Lower leg skin (tissue), 4 donors: ENCODE measurements at places on chromosomes 6 and 20.

DNA sequence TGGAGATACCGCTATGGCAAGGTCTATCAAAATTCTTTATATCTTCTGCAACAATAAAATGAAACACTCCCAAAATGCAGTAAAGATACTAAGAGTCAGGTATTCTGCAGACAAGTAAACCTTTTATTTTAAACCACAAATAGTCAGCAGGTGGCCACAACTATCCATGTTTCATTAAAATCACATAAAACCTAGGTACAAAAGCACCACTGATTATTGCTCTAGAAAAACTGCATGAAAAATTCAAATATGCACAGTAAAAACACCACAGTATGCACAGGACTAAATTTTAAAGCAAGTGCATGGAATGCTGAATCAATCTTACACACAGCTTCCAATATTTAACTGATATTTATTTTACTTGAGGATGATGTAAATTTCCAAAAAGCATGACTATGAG lies 33.3 kb downstream of the HMGN3 start:
- no peak for DNase-seq

DNA sequence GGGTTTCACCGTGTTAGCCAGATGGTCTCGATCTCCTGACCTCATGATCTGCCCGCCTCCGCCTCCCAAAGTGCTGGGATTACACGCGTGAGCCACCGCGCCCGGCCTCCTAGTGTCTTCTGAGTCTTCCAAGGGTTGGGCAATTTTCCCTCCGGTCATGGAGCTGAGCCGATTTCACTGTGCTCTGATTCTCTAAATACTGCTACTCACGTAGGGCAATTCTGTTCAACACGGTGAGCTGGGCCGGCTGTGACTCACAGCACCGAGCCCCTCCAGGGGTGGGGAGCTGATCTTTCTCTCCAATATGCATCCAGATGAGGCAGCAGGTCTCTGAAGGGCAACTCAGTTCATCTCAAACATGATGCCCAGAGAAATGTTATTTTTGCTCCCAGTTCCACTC lies 71.6 kb upstream of the CD93 start:
- DNase-seq: no peak

DNA sequence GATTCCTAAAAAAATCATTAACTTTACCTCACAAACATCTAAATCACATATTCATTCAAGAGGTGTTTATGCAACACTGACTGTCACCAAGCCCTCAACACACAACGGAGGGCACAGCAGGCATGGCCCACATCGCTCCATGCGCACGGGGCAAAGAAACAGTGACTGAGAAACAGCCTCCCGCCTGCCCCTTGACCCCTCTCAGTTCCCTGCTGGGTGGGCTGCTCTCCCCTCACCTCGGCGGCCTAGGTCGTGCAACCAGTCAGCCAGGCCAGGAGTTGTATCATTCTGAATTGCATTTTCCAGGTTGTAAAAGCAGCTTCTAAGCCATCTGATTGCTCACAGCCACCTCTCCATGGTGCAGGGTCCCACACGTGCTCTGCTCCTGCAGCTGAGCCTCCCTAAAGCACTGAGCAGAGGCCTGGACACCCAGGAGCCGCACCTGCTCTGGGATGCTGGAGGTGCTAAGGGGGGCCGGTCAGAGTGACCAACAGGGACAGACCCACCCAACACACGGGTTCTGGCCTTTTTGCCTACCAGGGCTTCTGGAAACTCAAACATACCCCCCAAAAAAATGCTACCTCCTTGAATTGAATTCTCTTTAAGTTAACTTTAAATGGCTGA lies 37.9 kb downstream of the TAF4 start:
- DNase-seq: no peak

DNA sequence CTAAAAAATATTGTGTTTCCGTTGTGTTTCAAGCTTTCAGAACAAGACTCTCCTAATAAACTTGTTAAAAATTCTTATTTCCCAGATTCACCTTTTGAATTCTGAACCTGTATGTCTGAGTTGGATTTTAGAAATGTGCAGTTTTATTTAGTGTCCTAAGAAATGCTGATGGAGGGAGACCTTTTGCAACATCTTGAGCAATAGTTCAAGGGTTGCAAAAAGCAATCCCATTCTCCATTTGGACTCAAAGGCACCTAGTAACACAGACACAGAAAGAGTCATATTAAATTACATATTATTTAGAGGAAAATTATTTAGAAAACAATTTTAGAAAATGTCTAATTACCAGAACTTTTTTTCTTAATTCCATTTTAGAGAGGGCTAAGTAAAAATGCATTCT lies 448.5 kb downstream of the FRK start:
- DNase-seq: no peak

DNA sequence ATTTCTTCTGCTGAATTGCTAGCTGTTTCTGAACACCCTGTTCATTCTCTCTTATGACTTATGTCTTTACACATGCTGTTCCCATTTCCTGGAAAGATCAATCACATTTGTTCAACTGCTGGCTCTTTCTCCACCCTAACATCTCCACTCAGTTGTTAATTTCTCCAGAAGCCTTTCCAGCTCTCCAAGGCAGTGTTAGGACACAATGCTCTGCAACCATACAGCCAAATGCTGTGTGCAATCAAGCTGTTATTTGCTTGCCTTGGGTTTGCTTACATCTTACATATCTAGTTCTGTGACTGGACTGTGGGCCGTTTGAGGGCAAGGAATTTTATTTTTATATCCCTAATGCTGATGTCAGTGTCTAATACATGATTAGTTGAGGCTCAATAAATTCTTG lies 24.2 kb upstream of the CITED2 start:
- DNase-seq: peak; percentile 55

DNA sequence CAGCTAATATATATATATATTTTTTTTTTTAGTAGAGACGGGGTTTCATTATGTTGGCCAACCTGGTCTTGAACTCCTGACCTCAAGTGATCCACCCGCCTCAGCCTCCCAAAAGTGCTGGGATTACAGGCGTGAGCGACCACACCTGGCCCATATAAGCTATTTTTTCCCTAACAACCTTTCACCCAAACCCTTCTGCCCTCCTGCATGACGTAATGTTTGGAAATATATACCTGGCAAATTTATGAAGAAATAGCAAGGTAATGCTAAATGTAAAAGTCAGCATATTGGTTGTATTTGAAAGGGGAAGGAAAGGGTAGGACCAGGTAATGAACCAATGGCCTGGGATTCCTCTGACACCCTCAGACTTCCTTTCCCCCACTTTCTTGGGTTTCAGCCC lies 325.5 kb upstream of the ARID1B start:
- no peak for DNase-seq

- DNase-seq: no peak
These were observed 48.2 kb downstream of the PLG start for GRCh38 chr6:160750276-160750689.

DNA sequence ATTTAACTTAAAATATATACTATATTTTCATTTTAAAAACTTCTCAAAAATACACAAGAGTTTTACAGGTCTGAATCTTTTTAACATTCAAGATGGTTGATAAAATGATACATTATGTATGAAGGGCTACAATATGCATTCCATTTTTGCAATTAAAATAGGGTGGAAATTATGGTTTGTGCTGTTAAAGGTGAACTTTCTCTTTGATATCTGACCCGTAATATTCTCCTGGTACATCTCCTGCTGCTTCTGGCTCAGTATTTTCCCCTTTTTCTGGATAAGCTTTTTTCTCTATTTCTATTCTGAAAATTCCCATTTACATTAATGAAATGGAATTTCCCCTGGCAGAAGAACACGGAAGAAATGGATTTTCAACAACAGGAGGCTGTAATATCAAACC lies 27.4 kb upstream of the LCA5 start:
- no peak for DNase-seq

DNA sequence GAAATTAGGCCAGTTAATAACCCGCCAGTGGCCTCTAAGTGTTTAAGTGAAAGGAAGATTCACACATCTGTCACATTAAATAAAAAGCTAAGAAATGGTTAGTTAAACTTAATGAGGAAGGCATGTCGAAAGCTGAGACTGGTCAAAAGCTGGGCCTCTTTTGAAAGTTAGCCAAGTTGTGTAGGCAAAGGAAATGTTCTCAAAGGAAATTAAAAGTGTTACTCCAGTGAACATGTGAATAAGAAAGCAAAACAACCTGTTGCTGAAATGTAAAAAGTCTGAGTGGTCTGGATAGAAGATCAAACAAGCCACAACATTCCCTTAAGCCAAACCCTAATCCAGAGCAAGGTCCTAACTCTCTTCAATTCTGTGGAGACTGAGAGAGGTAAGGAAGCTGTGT lies 10.9 kb upstream of the MTRF1L start:
- DNase-seq: no peak

- no peak for DNase-seq
These were observed 215.2 kb downstream of the GRIK2 start for GRCh38 chr6:101608703-101609102.

DNA sequence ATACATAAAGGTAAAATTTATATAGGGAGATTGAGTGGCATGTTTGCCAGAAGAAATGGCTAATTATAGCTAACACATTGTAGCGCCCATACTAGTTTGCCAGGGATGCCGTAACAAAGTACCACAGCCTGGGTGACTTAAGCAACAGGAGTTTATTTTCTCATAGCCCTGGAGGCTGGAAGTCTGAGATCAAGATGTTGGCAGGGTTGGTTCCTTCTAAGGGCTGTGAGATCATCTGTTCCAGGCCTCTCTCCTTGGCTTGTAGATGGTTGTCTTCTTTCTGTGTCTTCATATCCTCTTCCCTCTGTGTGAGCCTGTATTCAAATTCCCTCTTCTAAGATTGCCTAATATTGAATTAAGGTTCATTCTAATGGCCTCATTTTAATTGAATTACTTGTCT lies 417.5 kb upstream of the OPRM1 start:
- no peak for DNase-seq

DNA sequence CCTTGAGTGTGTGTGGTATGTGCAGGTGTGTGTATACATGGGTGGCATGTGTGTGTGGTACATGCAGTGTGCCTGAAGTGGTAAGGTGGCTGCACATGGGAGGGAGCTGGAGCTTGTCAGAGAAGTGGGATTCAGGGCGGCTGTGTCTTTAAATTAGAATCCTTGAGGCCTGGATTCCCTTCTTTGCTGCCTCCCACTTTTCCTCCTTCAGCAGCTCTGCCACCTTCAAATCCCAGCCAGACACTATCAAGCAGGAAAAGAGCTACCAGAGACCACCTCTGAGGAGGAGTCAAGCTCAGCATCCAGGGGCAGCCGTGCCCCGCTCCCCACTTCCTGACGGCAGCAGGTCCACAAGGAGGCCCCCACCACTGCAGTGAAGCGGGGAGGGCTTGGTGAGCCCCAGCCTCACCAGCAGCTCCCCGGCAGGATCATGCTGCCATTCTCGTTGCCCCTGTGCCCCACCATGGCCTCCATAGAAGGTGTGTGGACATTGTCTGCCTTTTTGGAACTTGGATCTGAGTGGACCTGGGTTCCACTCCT lies 131.0 kb upstream of the MLN start:
- no peak for DNase-seq

DNA sequence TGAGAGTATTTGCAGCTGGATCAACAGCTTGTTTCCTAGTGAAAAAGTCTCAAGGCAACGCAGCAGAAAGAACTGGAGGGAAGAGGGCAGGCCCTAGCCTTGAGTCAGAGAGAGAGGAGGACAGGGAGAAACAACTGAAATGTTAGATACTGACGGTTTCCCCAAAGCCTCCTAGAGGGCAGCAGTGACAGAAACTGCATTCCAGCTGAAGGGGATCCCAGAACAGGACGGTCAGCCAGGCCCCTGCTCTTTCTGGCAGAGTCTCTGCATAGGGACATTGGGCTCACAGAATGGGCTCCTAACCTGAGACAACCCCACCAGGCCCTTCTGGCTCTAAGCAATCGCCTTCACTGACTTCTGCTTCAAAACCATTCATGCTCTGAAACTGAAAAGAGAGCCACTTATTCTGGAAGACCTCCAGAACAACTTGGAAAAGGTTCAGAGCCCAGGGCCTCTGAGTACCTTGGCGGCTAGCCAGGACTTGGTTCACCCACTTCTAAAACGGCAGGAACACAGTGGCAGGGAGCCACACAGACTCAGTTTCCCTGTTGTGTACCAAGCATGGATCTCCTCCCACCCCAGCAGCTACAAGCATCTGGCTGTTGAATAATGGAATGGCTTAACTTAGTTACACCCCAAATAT lies 72.9 kb downstream of the PSMB1 start:
- DNase-seq: no peak

- DNase-seq: no peak
These were observed 869.1 kb downstream of the QKI start for GRCh38 chr6:164283574-164283973.

GRCh38 chr6:140684776-140685550 lies 1310.5 kb upstream of the CITED2 start:
- no peak for DNase-seq

DNA sequence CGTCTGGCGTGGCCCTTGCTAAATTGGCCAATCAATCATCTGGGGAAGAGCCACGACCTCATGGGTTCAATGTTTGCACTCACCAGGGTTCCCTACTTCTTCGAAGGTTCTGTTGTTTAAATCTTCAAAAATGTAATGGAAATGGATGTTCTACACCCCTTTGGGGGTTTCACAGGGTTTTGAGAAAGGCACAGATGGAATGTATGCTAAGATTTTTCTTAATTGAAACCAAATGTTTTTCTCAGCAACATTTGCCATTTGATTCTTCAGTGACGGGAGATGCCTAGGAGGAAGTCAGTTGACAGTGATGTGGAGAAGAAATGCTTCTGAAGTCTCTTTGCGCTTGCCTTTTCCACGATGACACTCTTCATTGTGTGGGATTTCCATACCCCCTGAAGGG lies 312.3 kb downstream of the ESR1 start:
- no peak for DNase-seq

DNA sequence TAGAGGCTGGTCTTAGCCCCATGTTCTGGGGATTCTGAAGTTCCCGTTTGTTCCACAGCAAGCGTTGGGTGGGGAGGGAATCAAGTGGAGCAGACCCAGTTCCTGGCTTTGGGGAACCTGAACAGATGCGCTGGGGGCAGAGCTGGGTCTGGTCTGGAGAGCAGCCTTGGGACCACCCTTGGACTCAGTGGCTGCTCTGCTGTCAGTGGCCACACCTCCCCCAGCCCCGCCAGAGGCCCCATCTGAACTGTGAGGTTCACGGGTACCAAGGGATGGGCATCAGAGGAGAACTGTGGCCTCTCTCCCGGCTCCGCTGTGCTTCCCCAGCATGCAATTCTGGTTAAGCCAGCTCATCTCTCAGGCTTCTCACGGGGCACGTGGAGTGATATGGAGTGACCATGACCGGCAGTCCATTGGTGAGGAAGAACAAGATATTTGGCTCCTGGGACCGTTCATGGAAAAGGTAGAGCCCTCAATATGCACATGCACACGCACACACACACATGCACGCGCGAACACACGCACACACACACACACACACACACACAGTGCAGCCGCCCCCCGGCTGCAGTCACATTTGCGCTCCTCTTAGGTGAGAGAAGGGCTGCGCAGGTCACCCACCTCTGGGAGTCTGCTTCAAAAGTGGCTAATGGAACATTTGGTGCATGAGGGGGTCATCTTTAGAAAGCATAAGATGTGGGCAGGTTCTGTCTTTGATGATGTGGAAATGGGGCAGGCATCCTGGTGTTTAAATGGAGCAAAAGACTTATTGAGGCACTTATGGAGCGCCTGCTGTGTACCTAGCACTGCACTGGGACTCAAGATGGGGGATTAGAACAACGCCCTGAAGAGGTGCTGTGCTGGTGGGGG lies 6.0 kb downstream of the DLGAP4 start:
- peak; percentile 74 for DNase-seq

GRCh38 chr20:54014293-54014926 lies 56.0 kb downstream of the BCAS1 start:
- DNase-seq: no peak

- DNase-seq: no peak
These were observed 112.7 kb upstream of the THBS2 start for GRCh38 chr6:169366258-169366901.
